ENCODE measurements at places on chromosomes 12 and 14.

- no peak for DNase-seq
Measured at GRCh38 chr14:99363616-99364290, 91.8 kb upstream of the BCL11B start.

DNA sequence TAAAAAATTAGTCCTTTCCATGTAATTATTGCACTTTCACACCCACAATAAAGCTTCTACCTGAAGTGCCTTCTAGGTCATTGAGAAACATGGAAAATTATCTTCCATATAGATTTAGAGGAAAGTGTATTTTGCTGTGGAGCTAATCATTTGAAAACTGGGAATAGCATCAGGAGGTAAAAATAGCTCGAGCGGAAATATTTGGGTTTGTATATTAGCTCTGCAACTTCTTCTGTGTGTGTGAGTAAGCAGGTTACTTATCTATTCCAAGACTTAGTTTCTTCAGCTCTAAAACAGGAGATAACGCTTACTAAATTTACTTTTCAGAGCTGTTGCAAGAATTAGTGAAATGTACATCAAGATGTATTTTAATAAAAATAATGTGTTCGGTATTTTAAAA, 95.0 kb upstream of the MON2 start:
- DNase-seq: no peak

- DNase-seq: peak; percentile 8
Measured at GRCh38 chr14:54981698-54982097, 45.2 kb downstream of the WDHD1 start.

DNA sequence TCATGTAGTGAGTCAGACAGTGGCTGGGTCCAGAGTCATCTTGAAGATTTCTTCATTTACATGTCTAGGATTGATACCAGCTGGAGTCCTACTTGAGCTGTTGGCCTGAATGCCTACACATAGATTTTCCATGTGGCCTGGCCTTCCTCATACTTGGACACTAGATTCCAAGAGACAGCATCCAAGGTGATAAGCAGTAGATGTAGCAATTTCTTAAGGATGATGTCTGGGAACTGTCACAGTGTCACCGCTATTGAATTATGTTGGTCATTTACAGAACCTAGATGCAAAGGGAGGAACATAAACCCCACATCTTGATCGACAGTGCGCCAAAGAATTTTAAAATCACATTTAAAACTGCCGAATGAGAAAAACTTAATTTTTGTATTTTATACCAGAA, 412.3 kb downstream of the TRHDE start:
- DNase-seq: no peak

- no peak for DNase-seq
Measured at GRCh38 chr14:88037325-88037724, 32.4 kb downstream of the GPR65 start.

GRCh38 chr14:61620130-61620946, 75.0 kb upstream of the HIF1A start:
- no peak for DNase-seq

- DNase-seq: no peak
Measured at GRCh38 chr12:128940090-128940888, 87.0 kb downstream of the GLT1D1 start.
